ENCODE measurements at places on chromosomes 7 and 10.

DNA sequence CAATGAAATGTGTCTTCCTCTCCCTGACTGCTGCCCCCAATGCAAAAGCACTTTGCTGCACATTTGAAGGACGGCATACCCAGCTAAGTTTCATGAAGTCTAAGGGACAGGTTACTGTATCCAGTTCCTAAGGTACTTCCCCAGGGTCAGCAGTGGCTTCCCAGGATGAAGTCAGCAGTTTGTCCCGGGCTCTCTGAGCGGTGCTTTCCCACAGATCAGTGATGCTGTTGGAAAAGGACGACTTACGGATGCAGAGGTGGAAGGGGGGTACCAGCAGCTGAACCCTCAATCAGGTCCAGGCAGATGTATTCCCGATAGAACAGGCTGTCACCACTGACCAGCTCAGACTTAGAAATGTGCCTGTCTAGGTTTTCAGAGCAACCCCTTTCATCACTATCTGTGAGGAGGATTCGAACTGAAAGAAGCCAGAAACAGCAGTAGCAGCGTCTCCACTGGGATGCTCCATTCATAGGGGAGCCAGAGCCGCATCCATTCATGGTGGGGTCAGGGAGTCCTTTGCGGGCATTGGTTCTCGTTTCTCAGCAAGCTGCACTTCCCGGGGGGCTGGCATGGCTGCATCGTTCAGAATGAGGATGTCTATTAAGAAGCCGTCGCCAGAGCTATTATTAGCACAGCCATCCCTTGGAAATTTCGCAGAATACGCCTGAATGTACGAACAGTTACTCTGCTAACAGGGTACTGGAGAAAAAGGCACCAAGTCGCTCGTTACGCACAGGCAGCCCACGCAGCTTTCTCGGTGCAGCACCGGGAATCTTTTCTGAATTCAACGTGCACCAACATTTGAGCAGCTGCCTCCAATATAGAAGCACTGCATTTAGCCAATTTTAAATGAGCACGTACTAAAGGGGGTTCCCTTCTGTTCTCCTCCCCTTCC lies 303.7 kb downstream of the PRPF18 start:
- peak; percentile 9 for DNase-seq

DNA sequence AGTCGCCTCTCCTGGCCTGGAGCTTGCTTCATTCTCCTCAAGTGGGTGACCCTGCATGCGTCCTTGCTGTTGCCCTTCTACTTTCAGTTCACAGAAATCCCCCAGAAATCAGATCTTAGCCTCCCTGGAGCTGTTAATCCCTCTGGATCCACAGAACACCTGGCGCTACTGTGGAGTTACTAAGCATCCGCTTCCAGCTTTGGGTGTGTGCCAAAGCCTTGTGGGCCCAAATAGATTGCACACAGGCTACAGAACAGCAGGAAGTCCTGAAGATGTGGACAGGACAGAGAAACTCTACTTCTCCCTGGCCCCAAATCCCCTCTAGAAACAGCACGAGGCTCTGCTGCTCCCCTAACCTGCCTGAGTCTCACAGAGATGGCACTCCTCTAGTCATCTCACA lies 36.6 kb upstream of the PDLIM1 start:
- DNase-seq: peak; percentile 22

DNA sequence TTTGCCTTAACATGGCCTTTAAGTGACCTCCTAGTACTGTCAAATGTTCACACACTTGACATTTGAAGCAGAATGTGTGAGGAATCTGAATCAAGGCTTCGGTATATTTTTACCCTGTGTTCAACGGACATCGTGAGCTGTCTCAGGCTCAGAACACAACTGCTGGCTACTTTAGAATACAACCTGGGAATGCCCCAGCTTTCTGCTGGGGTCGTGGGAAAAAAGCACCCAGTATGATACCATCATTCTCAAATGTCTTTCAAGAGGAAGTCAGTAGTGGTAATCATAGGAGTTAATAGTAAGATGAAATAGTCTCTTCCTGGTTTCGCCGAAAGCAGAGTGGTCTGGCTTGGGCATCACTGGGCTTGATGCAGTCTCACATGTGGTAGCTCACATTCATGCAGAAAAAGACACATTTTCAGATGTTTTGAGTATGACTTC lies 67.2 kb downstream of the CREB5 start:
- DNase-seq: no peak

- DNase-seq: peak; percentile 9
These were observed 220.0 kb downstream of the ARHGAP21 start for GRCh38 chr10:24503461-24504320.

DNA sequence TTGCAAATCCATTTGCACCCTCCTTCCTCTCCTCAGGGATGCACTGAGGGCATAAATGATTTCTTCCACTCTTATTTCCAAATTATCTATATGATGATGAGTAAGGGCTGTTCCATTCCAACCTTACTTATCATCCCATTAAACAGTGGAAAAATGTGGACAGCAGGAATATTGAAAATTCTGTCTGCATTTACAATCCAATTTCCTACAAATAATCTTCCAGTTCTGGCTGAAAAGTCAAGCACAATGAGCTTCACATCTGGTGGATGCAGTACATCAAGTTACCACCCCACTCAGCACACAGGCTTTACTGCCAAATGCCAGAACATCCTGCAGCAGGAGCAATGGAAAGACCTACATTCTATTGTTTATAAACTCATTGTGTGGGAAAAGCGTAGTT lies 345.0 kb upstream of the STEAP1 start:
- no peak for DNase-seq

GRCh38 chr10:106341356-106341755 lies 823.1 kb downstream of the SORCS1 start:
- no peak for DNase-seq

DNA sequence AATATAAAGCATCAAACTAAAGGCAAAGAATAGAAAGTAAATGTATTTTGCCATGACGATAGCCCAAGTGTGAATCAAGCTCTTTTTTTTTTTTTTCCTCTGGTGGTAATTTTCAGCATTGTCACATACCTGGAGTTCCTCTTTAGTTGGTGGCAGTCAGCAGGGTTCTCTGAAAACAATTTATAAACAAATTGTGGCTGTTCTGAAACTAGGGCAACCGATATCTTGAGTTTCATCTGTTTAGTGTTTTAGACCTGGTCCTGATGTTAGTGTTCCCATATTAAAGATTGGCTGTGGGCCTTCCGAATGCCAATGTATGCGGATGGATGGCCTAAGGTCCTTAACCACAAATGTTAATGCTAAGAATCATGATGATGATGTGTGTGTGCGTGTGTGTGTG lies 713.1 kb downstream of the GATA3 start:
- no peak for DNase-seq

- DNase-seq: no peak
These were observed 1122.2 kb upstream of the CELF2 start for GRCh38 chr10:9895453-9895852.

DNA sequence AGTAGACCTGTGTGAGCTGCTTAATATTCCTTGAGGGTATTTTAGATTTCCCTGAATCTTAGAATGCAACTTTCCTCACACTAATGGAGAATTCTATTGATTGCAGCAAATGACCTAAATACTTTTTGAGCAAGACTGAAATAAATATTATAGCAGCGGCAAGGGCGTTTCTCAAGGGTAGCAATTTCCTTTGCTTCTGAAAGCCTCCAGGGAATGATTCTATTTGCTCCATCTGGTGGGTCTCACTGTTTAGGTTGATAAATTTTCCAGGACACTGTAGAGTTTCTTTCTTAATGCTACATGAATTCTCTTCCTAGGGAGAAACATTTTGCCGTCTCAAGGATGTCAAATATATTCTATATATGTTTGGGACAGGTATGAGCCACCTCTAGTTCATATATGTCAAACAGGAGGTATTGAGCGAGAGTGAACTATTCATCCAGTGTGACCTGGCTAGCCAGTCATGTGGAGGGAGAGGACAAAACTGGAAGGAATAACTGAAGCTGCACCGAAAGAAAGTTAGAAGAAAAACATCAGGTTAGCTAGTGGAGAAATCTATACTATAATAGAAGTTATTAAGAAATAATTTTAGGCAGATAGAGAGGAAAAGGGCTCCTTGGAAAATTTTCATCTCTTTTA lies 57.9 kb upstream of the FZD8 start:
- no peak for DNase-seq

DNA sequence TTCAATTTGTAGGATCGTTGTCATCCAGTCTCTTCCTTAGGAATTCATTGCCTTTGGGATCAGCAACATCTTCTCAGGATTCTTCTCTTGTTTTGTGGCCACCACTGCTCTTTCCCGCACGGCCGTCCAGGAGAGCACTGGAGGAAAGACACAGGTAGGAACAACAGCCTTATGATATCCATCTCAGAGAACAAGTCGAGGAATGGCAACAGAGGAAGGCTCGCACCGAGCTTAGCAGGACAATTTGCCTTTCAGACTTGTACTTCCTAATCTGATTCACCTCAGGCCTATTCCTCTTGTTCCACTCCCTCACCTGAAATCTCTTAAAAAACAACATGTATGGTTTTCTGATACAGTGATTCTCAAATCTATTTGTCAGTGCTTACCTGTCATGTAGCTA lies 29.5 kb downstream of the SLC26A4 start:
- no peak for DNase-seq

DNA sequence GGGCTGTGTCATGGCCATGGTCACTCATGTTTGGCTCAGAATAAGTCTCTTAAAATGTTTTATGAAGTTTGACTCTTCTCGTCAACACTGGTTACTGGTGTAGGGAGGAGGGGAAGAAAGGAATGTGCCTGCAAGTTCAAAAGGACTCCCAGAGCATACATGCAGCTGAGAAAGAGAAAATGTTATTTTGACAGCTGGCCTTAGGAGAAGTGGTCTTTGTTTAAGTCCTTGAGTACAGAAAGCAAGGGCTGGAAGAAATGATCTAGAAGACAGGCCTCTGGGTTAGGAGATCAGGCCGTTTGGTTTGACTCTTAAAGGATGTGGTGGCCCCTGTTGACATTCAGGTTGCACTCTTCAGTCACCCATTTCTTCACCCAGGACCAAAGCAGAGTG lies 245.5 kb downstream of the REEP3 start:
- DNase-seq: no peak

GRCh38 chr10:5076615-5077014 lies 17.6 kb upstream of the AKR1C3 start:
- DNase-seq: no peak

GRCh38 chr10:12158111-12158510 lies 28.6 kb downstream of the SEC61A2 start:
- peak; percentile 93 for DNase-seq

DNA sequence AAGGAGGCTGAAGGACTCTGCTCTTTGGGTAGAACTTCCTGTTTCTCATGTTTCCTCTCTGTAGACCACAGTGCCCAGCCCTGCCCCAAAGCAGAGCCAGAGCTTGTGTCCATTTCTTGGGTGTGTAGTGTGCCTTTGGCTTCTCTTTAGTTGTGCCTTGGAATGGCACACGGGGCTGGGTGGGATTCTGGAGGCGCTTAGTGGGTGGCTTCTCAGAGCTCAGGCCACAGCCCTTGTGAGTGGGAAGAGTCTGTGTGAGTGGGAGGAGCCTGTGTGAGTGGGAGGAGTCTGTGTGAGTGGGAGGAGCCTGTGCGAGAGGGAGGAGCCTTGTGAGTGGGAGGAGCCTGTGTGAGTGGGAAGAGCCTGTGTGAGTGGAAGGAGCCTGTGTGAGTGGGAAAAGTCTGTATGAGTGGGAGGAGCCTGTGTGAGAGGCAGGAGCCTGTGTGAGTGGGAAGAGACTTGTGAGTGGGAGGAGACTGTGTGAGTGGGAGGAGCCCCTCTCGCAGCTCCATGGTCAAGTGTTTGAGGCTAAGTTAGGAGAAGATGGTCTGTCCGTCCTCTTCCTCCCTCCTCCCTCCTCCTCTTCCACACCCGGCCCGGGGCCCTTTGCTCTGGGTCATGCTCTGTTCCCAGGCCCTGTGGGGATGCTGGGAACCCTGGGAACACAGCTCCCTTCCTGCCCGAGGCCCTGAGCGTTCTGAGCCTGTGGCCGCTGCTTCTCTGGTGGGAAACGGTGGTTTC lies 153.0 kb downstream of the GRK5 start:
- DNase-seq: peak; percentile 55

DNA sequence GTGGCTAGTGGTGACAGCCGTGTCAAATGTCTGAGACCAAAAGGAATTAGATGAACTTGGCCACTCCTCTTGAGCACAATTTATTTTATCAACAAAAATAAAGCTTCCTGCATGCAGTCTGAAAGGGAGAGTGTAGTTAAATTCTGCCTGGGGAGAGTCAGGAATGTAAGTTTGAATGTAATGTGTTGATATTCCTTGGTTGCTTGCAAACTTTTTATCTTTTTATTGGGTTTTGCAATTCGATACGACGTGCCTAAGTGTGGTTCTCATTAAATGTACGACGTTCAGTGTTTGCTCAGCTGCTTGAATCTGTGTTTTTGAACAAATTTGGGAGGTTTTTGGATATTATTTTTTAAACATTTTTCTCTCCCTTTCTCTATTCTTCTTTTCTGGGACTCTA lies 839.9 kb downstream of the CCSER2 start:
- DNase-seq: no peak

- DNase-seq: no peak
These were observed 203.1 kb downstream of the DPP6 start for GRCh38 chr7:154255324-154255723.

GRCh38 chr10:119462773-119463172 lies 79.7 kb downstream of the RGS10 start:
- DNase-seq: no peak

GRCh38 chr10:31803606-31804351 lies 124.9 kb downstream of the ARHGAP12 start:
- DNase-seq: peak; percentile 2

DNA sequence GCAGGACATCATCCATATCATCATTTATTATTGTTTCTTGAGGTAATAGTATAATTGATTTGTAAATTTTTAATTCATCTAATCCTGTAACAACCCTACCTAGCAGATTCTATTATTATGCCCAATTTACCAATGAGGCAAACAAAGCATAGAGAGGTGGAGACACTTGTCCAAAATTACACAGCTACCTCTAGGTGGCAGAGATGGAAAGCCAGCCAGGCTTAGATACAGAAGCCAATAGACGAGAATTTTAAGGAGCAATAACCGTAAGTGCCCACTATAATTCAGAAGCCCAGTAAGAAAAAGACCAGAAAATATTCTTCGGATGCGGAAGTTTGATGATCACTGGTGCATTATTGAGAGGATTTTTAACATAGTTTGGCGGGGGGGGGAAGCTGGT lies 54.0 kb downstream of the ANK3 start:
- DNase-seq: peak; percentile 2

DNA sequence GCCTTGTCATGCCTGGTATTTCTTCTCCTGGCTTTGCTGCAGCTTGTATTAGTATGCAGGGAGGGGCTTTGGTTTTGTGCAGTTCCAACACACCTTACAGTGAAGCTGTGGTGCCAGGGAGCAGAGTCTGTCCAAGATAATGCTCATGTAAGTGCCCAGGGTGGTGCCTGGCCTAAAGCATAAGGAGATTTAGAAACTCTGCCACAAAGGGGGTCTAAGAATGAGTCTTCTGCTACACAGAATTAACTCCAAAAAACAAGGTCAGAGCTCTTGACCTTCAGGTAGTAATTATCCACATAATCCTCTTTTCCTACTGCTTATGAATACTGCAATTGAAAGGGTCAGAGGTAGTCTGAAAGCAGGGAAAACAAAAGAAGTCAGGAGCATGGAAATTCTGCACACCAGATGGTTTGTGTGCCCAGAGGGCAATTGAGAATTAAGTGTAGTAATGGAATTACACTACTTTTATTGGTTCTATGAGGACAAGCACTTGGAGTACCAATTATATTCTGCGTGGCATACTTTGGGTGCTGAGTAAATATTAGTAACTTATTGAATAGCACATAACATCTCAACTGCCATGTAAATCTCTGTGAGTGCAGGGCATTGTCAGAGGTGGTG lies 121.5 kb downstream of the KAT6B start:
- DNase-seq: no peak

GRCh38 chr10:108582387-108582786 lies 1340.9 kb downstream of the XPNPEP1 start:
- no peak for DNase-seq

- peak; percentile 4 for DNase-seq
These were observed 3.3 kb upstream of the SHH start for GRCh38 chr7:155815332-155816191.
